ENCODE measurements at places on chromosomes 1 and 21.
A peak's percentile ranks its signal among the peaks of the same experiment; 100 is the strongest.

DNA sequence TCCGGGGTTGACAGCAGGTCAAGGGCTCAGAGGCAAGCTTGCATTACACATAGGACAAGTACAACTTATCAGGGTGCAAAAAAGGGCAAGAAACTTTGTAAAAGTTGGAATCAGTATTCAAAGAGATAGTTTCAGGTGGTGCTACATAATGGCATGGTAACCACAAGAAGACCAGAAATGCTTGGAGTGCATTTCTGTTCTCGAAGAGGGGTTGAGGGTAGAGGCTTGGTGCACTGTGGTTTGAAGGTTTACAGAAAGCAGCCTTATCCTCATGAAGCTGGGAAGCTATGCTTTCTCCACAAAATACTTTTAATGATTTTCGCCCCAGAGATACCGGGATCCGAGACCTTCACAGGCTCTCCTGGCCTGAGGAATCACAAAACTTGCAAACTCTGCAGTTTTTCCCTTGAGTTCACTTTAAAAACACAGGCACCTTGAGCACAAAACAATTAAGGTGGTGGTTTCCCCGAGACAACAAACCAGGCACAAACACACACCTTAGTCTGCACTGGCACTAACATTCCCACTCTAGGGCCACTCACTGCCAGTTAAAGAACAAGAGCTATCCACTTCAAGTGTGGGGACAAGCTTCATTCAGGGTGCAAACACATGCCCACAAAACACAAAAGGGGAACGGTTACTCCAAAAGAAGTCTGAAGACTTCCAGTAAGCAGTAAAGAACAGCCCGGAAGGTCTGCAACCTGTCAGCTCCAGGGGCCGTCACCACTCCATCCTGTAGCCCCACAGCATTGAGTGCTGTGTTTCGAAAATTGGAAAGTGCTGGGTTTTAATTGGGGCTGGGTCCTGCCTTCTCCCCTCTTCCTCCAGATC lies 29.8 kb upstream of the NFIA start:
- DNase-seq: no peak

GRCh38 chr1:192133350-192133926 lies 24.8 kb upstream of the RGS18 start:
- no peak for DNase-seq

GRCh38 chr1:183353597-183353996 lies 64.6 kb downstream of the NMNAT2 start:
- DNase-seq: no peak

DNA sequence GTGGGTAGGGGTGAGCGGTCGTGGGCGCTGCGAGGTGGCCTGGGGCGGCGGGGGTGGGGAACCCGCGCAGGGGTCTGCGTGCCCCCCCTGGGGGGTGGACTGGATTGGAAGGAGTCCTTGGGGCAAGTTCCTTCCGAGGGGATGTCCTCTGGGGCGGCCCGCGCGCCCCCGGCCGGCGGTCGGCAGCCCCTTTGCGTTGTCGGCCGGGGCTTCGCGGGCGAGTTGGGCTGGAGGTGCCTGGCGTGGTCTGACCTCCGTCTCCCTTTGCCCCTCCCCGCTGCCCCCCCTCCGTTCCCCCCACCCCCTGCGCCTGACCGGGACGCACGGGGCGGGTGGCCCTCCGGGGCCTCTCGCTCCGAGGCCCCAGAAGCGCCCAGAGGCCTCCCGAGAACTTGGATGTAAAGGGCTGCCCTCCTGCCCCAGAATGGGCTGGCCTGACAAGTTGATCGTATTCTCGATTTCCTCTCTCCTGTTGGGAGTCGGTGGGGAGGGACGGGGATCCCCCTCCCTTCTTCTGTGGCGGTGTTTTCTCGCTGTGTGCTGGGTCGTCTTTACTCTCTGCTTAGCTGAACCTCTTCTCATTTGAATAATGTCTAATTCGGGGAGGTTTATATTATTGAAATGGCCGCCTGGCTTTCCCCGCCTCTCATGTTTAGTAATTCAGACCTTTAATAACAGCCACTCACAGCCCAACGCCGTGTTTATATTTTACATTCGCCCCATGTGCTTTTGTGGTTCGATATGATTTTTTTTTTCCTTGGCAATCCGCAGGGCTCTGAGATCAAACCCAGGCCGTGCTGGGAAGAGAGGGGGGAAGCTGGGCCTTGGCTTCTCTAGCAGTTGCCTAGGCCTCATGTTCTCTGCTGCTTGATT lies 1.3 kb downstream of the POU2F1 start:
- peak; percentile 65 for DNase-seq

- DNase-seq: no peak
Observed at GRCh38 chr1:83064589-83065242, 934.2 kb downstream of the TTLL7 start.

DNA sequence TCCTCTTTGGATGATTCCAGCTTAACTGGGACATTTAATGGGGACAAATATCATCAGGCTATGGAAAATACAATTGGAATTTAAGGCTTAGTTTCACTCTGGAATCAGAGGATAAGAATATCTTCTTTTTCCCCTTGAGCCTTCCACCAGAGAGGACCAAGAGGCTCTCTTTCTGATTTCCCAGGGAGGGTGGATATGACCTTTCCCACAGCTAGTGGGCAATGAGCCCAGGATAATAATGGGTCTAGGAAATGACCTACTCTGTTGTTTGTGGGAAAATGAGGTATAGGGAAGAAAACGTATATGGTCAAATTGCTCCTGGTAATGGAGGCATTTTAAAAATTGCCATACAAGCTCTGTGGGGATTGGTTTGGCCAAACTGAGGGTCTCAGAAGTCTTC lies 1.9 kb downstream of the OR6Y1 start:
- DNase-seq: no peak

- no peak for DNase-seq
Observed at GRCh38 chr1:64692911-64693310, 52.0 kb upstream of the RAVER2 start.

GRCh38 chr1:201916649-201917249 lies 28.1 kb downstream of the SHISA4 start:
- no peak for DNase-seq

Data from Ammon's horn (tissue), 1 donor.